Muscle of leg (tissue), 16 donors: ENCODE measurements at places on chromosomes 16 and 17.
A peak's percentile ranks its signal among the peaks of the same experiment; 100 is the strongest.

DNA sequence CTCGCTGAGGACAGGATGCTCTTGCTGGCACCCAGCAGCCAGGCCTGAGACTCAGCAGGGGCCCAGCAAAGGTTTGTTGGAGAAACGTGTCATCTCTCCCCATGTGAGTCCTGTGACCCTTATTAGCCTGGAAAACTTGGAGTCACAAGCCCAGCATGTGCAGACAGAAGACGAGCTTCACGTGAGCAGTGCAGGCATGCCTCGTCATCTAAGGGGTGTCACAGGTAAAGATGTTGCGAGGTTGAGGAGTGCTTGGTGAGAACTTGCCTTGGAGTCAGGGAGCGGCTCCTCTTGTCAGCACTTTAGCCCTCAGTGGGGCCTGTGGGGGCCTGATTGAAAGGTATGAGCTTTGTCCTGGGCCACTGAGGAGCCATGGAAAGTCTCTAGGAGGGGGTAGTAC, 2.1 kb upstream of the CTRL start:
- DNase-seq = peak; percentile 7

GRCh38 chr16:86573646-86574508, 4.5 kb upstream of the FOXL1 start:
- DNase-seq = no peak

- DNase-seq = peak; percentile 45
Observed at GRCh38 chr16:73050201-73051099, 2.5 kb upstream of the ZFHX3 start.

- no peak for DNase-seq
Observed at GRCh38 chr16:19850131-19850817, 34.4 kb downstream of the GPRC5B start.

- no peak for DNase-seq
Observed at GRCh38 chr16:48870141-48870540, 260.2 kb upstream of the N4BP1 start.

GRCh38 chr17:71432378-71433315, 688.2 kb upstream of the SOX9 start:
- no peak for DNase-seq

DNA sequence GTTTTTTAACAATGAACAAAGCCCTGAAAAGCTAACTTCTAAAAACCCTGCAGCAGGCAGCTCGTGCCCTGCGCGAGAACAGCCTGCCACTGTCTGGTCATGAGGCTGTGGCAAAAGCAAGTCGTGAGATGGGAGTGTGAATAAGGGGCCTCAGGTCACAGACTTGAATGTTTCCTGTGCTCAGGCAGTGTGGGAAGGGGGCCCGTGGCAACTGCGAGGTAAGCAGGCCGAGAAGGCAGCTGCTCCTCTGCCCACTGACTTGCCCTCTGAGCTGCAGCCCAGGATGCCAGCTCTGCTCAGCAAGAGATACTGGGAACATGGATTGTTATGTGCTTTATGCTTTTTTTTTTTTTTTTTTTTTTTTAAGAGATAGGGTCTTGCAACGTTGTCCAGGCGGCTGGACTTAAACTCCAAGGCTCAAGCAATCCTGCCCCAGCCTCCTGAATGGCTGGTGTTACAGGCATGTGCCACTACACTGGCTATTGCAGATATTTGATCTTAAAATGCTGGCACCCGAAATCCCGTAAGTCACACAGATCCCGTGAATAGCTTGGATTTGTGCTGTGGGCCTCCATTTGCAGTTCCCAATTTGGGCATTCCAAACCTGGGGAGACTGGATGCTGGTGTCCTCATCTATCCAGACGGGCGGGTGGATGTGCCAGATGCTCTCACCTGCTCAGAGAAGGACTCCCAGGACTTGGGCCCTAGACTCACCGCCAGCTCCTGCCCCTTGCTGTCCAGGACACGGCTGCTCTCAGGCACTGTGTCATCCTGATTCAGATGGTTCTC, 44.0 kb downstream of the UBN1 start:
- DNase-seq = no peak

DNA sequence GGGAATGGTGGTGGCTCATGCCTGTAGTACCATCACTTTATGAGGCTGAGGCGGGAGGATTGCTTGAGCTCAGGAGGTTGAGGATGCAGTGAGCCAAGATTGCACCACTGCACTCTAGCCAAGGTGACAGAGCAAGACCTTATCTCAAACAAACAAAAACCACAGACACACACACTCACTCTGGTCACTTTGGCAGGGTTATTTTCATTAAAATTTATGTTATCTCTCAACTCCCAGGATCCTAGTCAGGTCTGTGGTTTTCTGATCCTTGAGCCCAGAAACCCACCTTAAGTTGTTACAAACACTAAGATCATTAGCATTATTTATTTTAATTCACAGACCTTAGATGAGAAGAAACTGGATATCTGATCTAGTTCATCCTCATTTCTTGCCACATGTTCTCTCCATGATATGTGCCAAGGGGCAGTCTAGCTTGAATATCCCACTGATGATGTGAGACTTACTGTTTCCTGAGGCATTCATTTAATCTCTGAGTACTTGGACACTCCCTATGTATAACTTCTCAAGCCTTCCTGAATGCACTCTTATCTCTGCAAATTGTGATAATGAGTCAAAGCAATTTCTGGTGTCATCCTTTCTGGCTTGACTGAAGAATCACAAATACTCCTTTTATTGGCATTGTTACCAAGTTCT, 9.6 kb downstream of the ABHD15 start:
- DNase-seq = no peak
